ENCODE measurements at places on chromosomes 6 and 20. TPM values are rescaled to one million over a fixed set of nuclear protein-coding genes. Genes with fewer than 3 reads are reported as not detected.

- peaks cover 2% of the 10 kb centered on the region for H3K4me1 ChIP-seq
- DNase-seq, result no peak
- H3K27ac ChIP-seq, result no peak overlapping the region
- no peaks in the 10 kb centered on the region for H3K36me3 ChIP-seq
- H3K4me3 ChIP-seq, result no peak overlapping the region
These were observed 1.5 kb upstream of the MTO1 start for GRCh38 chr6:73460056-73460455.

DNA sequence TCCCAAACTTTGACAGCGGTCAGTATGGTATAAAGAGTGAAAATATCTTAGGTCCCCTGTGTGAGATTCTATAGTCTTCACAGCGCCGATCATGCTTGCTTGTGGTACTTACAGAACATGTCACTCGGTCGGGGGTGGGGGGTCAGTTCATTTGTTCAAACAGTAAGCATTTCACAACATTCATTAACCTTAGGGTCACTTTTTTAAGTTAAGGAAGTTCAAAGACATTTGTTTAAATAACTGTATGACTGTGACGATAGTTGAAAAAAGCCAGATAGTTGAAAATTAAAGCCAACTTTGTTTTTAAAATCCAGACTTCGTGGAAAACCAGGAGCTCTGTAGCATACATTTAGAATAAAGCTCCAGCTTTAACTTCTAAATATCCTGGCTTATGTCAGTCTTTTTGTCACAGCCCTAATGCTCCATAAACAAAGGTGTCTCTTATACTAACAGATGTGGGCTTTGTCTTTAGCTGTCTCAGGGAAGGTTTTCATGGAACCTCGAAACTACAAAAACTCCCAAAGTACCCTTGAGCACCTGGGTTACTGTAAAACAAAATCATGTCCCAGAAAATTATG, 57.9 kb upstream of the PHACTR2 start:
- no peaks in the 10 kb centered on the region for H3K27me3 ChIP-seq
- no peak overlapping the region for H3K4me3 ChIP-seq
- peaks cover 11% of the 10 kb centered on the region for H3K4me1 ChIP-seq
- no peak overlapping the region for H3K27ac ChIP-seq
- H3K36me3 ChIP-seq, result no peaks in the 10 kb centered on the region

DNA sequence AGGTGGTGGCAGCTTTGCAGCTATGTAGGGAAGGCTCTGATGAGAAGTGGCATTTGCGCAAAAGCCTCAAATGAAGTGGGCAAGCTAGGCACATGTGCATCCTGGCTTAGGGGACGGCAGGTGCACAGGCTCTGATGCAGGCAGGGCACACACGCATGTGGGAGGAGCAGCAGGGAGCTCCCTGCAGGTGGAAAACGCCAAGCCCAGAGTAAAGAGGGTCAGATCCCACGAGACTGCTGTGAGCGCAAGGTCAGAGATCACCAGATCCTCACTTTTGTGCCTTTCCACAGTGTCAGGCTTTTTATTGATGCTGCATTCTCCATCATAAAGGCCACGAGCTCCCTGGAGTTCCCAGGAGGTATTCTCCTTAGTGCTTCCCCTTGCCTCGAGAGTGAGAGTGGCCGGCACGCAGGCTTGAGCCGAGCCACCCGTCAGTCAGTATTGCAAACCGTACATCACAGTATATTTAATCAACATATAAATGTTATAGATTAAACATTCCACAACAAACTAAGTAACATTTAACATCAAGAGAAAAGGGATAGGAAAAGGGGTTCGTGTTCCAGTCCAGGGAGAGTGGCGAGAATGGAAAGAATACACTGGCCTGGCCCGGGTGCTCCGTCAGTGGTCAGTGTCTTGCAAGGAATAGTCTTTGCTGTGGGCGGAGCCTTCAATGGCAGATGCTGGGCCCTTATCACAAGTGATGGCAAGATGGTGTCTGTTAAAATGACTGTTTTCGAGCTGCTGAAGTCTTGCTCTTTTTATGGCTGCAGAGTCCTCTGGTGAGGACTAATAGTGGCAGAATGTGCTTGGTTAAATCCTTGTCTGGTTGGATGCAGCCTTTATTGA, 109.4 kb downstream of the SYNDIG1 start:
- no peak overlapping the region for H3K4me3 ChIP-seq
- no peaks in the 10 kb centered on the region for H3K36me3 ChIP-seq

- H3K27ac ChIP-seq, result no peak overlapping the region
- no peak for DNase-seq
- no peaks in the 10 kb centered on the region for H3K27me3 ChIP-seq
These were observed 501.1 kb downstream of the PTPRT start for GRCh38 chr20:42688576-42688975.

DNA sequence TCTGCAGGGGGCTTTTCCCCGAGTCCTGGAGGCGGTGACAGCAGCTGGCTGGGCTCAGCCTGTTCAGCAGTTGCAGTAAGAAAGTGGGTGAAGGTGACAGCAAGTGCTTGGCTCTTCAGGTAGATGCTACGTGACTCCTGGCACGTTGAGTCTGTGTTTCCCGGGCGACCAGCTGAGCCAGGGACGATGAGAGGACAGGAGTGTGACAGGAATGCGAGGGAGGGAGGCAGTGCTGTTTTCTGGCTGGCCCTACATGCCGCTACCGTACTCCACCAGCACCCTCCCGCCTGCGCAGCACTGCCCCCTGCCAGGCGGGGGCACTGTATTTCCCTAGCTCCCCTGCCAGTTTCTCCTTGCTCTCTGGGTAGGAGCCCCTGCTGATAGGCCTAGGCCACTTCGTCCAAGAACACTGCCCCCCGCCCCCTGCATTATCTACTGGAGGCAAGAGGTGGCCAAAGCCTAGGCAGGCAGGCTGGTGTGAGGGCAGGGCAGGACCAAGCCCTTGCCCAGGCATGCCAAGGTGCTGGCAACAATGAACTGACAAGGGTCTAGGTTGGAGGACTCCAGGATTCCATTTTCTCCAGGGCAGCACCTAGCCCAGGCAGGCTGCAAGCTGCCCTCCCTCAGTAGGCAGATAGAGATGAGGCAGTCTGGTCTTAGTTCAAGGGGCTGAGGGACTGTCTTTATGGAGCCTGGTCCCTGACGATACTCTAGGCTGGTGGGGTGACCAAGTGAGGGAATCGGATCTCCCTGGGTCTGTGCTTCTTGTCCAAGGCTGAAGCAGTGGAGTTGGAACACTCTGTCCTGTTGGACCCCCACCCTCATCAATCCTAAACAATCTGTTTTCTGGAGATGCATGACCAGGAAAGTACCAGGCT, 19.2 kb downstream of the MRPS18A start:
- no peak overlapping the region for H3K27ac ChIP-seq
- no peak overlapping the region for H3K4me3 ChIP-seq
- no peaks in the 10 kb centered on the region for H3K27me3 ChIP-seq
- DNase-seq, result peak; percentile 26
- peaks cover 5% of the 10 kb centered on the region for H3K36me3 ChIP-seq

- peaks cover 7% of the 10 kb centered on the region for H3K4me1 ChIP-seq
- DNase-seq, result peak; percentile 87
- no peak overlapping the region for H3K4me3 ChIP-seq
These were observed 307.2 kb downstream of the SOX4 start for GRCh38 chr6:21900730-21901129.

GRCh38 chr6:3739311-3739897, 12.1 kb downstream of the PXDC1 start:
- H3K27ac ChIP-seq, result no peak overlapping the region
- H3K4me1 ChIP-seq, result peaks cover 33% of the 10 kb centered on the region
- H3K4me3 ChIP-seq, result no peak overlapping the region

- H3K4me3 ChIP-seq, result no peak overlapping the region
- no peaks in the 10 kb centered on the region for H3K36me3 ChIP-seq
- H3K4me1 ChIP-seq, result no peaks in the 10 kb centered on the region
- no peak overlapping the region for H3K27ac ChIP-seq
- peaks cover 2% of the 10 kb centered on the region for H3K27me3 ChIP-seq
These were observed 449.4 kb upstream of the PTCHD4 start for GRCh38 chr6:48560408-48560807.

- no peak overlapping the region for H3K27ac ChIP-seq
- DNase-seq, result no peak
- H3K4me1 ChIP-seq, result peaks cover 6% of the 10 kb centered on the region
- no peak overlapping the region for H3K4me3 ChIP-seq
- no peaks in the 10 kb centered on the region for H3K36me3 ChIP-seq
These were observed 316.7 kb upstream of the TBX18 start for GRCh38 chr6:85081102-85081501.

GRCh38 chr6:100304575-100304974, 160.1 kb downstream of the SIM1 start:
- no peak overlapping the region for H3K4me3 ChIP-seq
- no peak overlapping the region for H3K27ac ChIP-seq
- no peaks in the 10 kb centered on the region for H3K27me3 ChIP-seq
- peaks cover 9% of the 10 kb centered on the region for H3K4me1 ChIP-seq
- DNase-seq, result no peak
- H3K36me3 ChIP-seq, result no peaks in the 10 kb centered on the region

DEFB132 gene
- not detected for total RNA-seq

HLA-DQA1 gene
- not detected for total RNA-seq

CBLN4 gene
- not detected for total RNA-seq
